ENCODE measurements at places on chromosomes 13 and 19. TPM values are rescaled to one million over a fixed set of nuclear protein-coding genes. Genes with fewer than 3 reads are reported as not detected.

Gene YJEFN3
- 15.0 TPM for total RNA-seq

Gene HCN2
- total RNA-seq, result 0.84 TPM

Gene NPAS1
- total RNA-seq, result 1.5 TPM

Gene KIR3DL2
- not detected for total RNA-seq

Gene RXFP2
- total RNA-seq, result not detected

Gene LYPD5
- total RNA-seq, result not detected

Gene CYP2S1
- total RNA-seq, result 0.39 TPM

Gene CERS1
- 27.7 TPM for total RNA-seq

- no peak overlapping the region for H3K4me3 ChIP-seq
- H3K4me1 ChIP-seq, result peaks cover 10% of the 10 kb centered on the region
- no peak overlapping the region for H3K27ac ChIP-seq
- no peaks in the 10 kb centered on the region for H3K27me3 ChIP-seq
- DNase-seq, result no peak
These were observed 37.9 kb downstream of the NAXD start for GRCh38 chr13:110653271-110653670.

GRCh38 chr13:103961784-103962183, 895.6 kb upstream of the SLC10A2 start:
- H3K36me3 ChIP-seq, result no peaks in the 10 kb centered on the region
- H3K27ac ChIP-seq, result no peak overlapping the region
- DNase-seq, result no peak
- no peaks in the 10 kb centered on the region for H3K27me3 ChIP-seq
- no peaks in the 10 kb centered on the region for H3K4me1 ChIP-seq
- H3K4me3 ChIP-seq, result no peak overlapping the region

- H3K27ac ChIP-seq, result no peak overlapping the region
- no peak for DNase-seq
- no peak overlapping the region for H3K4me3 ChIP-seq
- peaks cover 12% of the 10 kb centered on the region for H3K4me1 ChIP-seq
- no peaks in the 10 kb centered on the region for H3K36me3 ChIP-seq
- peaks cover 8% of the 10 kb centered on the region for H3K27me3 ChIP-seq
These were observed 278.6 kb upstream of the TSHZ3 start for GRCh38 chr19:31627620-31628365.

DNA sequence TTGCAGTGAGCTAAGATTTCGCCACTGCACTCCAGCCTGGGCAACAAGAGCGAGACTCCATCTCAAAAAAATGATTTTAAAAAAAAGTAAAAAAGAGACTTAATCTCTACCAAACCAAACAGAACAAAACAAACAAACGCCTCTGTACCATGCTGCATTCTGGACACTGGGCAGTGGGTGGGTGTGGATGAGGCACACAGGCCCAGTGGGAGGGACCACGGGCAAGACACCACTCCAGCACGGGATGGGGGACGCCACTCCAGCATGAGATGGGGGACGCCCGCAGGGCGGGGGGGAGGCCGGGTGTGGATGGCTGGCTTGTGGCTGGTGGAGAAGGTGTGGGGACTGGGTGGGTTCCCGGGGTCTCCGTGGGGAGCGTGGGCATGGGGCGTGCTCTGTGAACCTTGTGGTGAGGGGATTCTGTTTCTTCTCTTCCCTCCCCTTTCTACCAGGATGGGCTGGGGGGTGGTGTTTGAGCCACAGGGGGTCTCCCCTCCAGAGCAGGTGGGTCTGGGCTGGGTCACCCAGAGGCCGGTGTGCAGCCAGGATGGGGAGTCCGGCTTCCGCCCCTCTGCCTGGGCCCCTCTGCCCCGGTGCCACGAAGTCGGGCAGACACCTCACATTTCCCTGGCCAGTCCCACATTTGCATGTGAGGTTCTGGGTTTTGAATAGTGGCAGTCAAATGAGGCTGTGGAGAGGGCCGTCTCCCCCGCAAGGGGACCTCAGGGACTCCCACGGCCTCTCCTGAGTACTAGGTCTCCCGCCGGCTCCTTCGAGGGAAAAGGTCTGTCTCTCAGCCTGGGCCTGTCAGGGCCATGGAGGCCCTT, 23.9 kb upstream of the MATK start:
- no peak for DNase-seq
- H3K4me3 ChIP-seq, result no peak overlapping the region
- H3K27me3 ChIP-seq, result no peaks in the 10 kb centered on the region
- no peak overlapping the region for H3K27ac ChIP-seq
- H3K4me1 ChIP-seq, result no peaks in the 10 kb centered on the region
- H3K36me3 ChIP-seq, result no peaks in the 10 kb centered on the region

GRCh38 chr13:41054212-41054877, 7.0 kb upstream of the WBP4 start:
- H3K4me1 ChIP-seq, result peaks cover 30% of the 10 kb centered on the region
- H3K4me3 ChIP-seq, result no peak overlapping the region
- H3K36me3 ChIP-seq, result peaks cover 4% of the 10 kb centered on the region
- no peaks in the 10 kb centered on the region for H3K27me3 ChIP-seq

DNA sequence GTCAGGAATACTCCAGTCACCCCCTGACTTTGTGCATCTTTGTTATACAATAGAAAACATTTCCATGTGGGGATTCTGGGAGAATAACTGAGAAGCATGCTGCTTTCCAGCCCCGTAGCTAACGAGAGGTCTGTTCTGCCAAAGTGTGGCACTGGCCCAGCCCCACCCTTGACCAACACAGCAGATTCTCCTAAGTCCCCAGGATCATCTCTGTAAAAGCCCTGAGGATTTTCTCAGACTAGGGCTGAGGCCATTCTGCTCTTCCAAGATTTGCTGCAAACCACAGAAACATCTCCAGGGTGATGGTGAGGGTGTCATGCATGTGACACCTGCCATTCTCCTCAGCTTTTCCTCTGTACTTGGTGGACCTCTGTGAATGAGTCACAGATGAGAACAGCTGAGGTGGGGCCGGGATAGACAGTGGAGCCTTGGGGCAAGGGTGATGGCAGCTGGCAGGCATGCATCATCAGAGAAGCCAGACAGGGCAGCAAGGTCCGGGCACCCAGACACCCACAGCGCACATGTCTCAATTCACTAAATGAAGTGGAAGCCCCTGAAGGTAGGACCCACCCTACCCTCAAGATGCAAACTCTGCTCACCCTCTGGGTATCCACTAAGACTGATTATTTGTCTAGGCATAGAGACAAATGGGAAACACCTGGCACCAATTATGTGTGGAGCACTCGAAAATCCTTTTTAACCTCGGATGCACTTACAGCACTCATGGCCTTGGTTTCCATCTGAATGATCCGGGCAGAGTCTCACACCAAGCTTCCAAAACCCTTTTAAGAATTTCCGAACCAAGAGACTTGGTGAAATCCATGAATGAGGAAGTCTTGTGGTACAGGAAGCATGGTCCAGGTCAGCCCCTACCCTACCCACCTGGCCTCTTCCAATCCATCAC, 20.1 kb upstream of the DOCK9 start:
- DNase-seq, result no peak
- H3K36me3 ChIP-seq, result no peaks in the 10 kb centered on the region
- no peaks in the 10 kb centered on the region for H3K27me3 ChIP-seq

DNA sequence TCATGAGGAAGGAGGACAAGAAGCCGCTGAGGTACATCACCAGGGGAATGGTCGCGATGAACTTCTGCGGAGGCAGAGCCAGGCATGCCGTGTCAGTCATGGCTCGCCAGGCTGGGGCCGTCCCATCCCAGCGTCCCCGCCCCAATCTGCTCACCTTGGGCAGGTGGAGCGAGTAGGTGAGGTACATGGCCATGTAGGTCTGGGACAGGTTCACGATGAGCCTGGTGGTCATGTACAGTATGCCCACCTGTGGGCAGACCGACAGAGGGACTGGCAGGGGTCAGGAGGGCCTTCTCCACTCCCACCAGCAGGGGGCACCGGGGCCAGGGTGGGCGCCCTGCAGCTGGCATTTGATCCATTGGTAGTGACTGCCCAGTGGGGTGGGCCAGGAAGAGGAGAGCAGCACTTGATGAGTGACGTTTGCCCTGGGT, 8.3 kb downstream of the TEKTIP1 start:
- H3K4me1 ChIP-seq, result no peaks in the 10 kb centered on the region
- no peak for DNase-seq
- no peak overlapping the region for H3K4me3 ChIP-seq
- H3K27ac ChIP-seq, result no peak overlapping the region

GRCh38 chr13:114285166-114285808, 3.9 kb downstream of the UPF3A start:
- peaks cover 28% of the 10 kb centered on the region for H3K4me1 ChIP-seq
- peaks cover 32% of the 10 kb centered on the region for H3K36me3 ChIP-seq
- no peaks in the 10 kb centered on the region for H3K27me3 ChIP-seq
- H3K4me3 ChIP-seq, result peak overlapping the region; percentile 77
- no peak for DNase-seq

DNA sequence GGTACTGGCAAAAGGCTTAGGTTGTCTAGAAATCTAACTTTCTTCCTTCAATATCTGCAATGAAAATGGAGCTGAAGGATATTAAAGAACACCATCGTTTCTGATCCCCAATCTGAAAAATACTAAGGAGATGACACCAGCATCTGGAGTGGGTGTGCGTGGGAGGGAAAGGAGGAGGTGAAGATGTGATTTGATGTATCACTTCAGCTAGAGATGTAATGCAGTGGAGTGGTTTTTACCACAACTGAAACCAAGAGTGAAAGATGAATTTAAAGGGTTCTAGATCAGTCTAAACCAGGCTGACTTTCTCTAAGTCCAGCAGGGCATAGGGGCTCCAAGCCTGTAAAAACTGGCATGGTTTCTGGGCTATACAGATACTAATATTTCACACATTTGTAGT, 148.4 kb downstream of the AKAP11 start:
- H3K4me1 ChIP-seq, result no peaks in the 10 kb centered on the region
- H3K36me3 ChIP-seq, result peaks cover 2% of the 10 kb centered on the region
- H3K27ac ChIP-seq, result no peak overlapping the region
- H3K27me3 ChIP-seq, result no peaks in the 10 kb centered on the region

DNA sequence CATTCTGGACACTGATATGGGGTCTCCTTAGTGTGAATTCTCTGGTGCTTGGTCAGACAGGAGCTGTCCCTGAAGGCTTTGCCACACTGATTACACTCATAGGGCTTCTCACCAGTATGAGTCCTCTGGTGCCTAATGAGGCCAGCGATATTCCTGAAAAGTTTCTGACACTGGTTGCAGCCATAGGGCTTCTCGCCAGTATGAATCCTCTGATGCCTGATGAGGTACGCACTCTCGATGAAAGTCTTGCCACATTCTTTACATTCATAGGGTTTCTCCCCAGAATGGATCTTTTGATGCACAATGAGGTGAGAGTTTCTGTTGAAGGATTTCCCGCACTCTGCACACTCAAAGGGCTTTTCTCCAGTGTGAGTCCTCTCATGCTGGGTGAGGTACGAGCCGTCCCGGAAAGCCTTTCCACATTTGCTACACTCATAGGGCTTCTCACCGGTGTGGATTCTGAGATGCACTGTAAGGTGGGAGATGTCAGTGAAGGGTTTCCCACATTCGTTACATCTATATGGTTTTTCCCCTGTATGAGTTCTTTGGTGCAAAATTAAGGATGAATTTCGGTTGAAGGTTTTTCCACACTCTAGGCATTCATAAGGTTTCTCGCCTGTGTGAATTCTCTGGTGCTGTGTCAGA, 22.4 kb downstream of the ZNF329 start:
- no peak for DNase-seq
- no peaks in the 10 kb centered on the region for H3K4me1 ChIP-seq
- H3K36me3 ChIP-seq, result peaks cover 82% of the 10 kb centered on the region
- H3K27ac ChIP-seq, result no peak overlapping the region
- H3K4me3 ChIP-seq, result no peak overlapping the region

- no peak overlapping the region for H3K4me3 ChIP-seq
- H3K27me3 ChIP-seq, result no peaks in the 10 kb centered on the region
- DNase-seq, result no peak
- H3K27ac ChIP-seq, result no peak overlapping the region
- no peaks in the 10 kb centered on the region for H3K36me3 ChIP-seq
- H3K4me1 ChIP-seq, result no peaks in the 10 kb centered on the region
These were observed 1430.7 kb upstream of the PCDH20 start for GRCh38 chr13:62846302-62846701.

DNA sequence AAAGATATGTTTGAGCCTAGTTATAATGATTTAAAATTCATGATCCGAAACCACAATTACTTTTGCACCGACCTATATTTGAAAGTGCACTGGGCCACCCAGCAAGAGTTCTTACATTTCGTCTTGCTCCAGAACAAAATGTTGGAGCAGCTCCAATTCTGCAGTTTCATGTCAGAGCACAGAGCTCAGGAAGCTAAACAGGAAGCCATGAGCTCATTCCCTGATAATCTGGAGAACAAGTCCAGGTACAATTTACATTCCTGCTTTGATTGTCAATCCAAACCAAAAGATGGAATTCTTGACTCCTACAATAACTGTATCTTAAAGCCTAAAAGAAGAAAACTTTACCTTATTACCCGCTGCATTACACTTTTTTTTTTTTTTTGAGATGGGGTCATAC, 131.8 kb downstream of the KCTD12 start:
- DNase-seq, result no peak
- H3K4me3 ChIP-seq, result no peak overlapping the region
- no peaks in the 10 kb centered on the region for H3K27me3 ChIP-seq
- H3K36me3 ChIP-seq, result no peaks in the 10 kb centered on the region
- peaks cover 9% of the 10 kb centered on the region for H3K4me1 ChIP-seq
- H3K27ac ChIP-seq, result no peak overlapping the region

- H3K27ac ChIP-seq, result no peak overlapping the region
- no peaks in the 10 kb centered on the region for H3K27me3 ChIP-seq
- H3K4me1 ChIP-seq, result peaks cover 15% of the 10 kb centered on the region
- H3K4me3 ChIP-seq, result no peak overlapping the region
- H3K36me3 ChIP-seq, result peaks cover 10% of the 10 kb centered on the region
- DNase-seq, result no peak
These were observed 107.5 kb downstream of the KLF12 start for GRCh38 chr13:74026753-74027152.

GRCh38 chr19:41929536-41930071, 1.4 kb upstream of the ERFL start:
- DNase-seq, result no peak
- H3K4me1 ChIP-seq, result peaks cover 8% of the 10 kb centered on the region
- H3K36me3 ChIP-seq, result no peaks in the 10 kb centered on the region
- no peak overlapping the region for H3K27ac ChIP-seq
- peak overlapping the region; percentile 32 for H3K4me3 ChIP-seq

DNA sequence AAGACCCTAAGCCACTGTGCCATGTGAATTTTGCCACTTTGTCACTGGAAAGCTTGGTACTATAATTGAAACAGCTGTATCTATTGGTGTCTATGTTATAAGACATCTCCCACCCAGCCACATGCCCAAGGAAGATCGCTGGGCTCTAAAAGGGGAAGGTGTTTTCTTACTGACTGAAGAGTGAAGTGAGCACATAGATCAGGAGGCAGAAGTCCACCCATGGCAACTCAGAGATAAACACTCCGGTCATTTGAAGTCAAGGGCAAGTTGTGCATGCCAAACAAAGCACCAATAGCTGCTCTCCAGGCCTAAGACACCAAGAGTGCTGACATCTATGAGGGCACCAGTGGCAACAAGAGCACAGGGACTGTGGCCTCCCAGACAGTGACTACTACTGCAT, 153.8 kb downstream of the KCTD12 start:
- DNase-seq, result no peak
- H3K27me3 ChIP-seq, result no peaks in the 10 kb centered on the region
- H3K4me3 ChIP-seq, result no peak overlapping the region
- H3K4me1 ChIP-seq, result no peaks in the 10 kb centered on the region
